ENCODE measurements at places on chromosomes 6 and 20.

DNA sequence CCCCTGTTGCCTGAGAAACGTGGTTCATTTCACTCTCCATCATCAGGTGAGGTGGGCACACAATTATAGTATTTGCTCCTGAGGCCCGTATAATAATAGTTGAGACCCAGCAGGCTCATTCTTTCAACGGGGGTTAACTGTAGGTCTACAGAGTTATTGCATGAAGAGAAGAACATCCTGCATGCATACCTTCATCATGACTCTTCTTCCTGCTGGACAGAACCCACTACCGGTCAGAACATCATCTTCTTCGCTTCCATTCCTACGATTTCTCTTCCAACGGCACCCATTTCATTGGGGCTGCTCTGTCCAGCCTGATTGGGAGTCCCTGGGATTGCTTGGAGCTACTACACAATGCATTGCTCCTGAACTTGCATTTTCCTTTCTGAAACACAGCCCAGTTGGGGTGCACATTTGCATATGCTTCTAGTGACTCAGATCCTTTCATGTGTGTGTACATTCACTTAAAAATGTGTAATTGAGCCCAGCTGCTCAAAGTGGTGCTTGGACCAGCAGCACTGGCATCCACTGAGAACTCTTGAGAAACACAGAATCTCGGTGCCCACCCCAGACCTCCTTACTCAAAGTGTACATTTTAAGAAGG, 57.4 kb downstream of the SLC24A3 start:
- no peak overlapping the region for H3K27ac ChIP-seq
- H3K4me3 ChIP-seq = no peak overlapping the region
- H3K4me1 ChIP-seq = peaks cover under 1% of the 10 kb centered on the region
- no peaks in the 10 kb centered on the region for H3K36me3 ChIP-seq

GRCh38 chr20:44761423-44761822, 15.8 kb downstream of the KCNK15 start:
- no peak overlapping the region for H3K4me3 ChIP-seq
- no peaks in the 10 kb centered on the region for H3K36me3 ChIP-seq
- no peak for DNase-seq
- H3K4me1 ChIP-seq = no peaks in the 10 kb centered on the region
- no peaks in the 10 kb centered on the region for H3K27me3 ChIP-seq
- H3K27ac ChIP-seq = no peak overlapping the region

GRCh38 chr6:91718198-91718597, 1131.3 kb upstream of the MAP3K7 start:
- H3K27me3 ChIP-seq = no peaks in the 10 kb centered on the region
- no peak for DNase-seq
- no peak overlapping the region for H3K4me3 ChIP-seq
- H3K4me1 ChIP-seq = no peaks in the 10 kb centered on the region

- DNase-seq = no peak
- H3K27ac ChIP-seq = no peak overlapping the region
- no peaks in the 10 kb centered on the region for H3K27me3 ChIP-seq
- peaks cover 31% of the 10 kb centered on the region for H3K4me1 ChIP-seq
Observed at GRCh38 chr20:62288535-62289105, 14.2 kb upstream of the ADRM1 start.

- no peak overlapping the region for H3K4me3 ChIP-seq
- H3K27me3 ChIP-seq = no peaks in the 10 kb centered on the region
- H3K27ac ChIP-seq = no peak overlapping the region
- H3K36me3 ChIP-seq = no peaks in the 10 kb centered on the region
Observed at GRCh38 chr6:107666084-107666980, 157.8 kb downstream of the SCML4 start.

DNA sequence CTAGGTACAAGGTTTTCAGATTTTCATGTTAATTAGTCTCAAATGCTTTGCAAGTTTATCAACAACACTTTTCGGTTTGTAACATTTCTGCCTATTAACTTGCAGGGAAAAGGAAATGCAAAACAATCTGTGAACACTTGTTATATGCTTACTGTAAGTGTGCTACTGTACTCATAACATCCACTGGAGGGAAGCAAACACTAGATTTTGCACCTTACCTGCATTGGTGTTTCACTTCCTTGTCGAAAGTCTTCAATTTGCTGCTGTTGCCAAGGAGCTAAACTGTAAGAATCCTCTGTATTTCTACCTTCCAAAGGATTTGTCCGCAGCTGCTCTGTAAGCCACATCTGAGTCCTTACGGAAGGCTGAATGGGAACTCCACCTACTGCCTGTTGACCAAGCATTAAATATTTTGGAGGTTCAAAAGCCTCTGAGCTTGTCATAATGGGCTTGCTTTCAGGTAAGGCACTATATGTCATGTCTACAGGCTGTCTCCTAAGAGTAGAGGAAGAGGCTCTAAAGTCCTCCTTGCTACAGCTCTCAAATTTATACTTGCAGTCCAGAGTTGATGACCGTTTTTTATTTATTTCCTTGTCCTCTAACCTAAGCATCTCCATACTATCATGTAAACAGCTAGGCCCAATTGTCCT, 17.3 kb downstream of the PLN start:
- H3K4me1 ChIP-seq = peaks cover 2% of the 10 kb centered on the region
- no peak for DNase-seq
- H3K36me3 ChIP-seq = no peaks in the 10 kb centered on the region
- H3K4me3 ChIP-seq = no peak overlapping the region

GRCh38 chr6:12051861-12052368, 39.8 kb downstream of the HIVEP1 start:
- H3K4me1 ChIP-seq = peaks cover 45% of the 10 kb centered on the region
- no peak for DNase-seq
- no peaks in the 10 kb centered on the region for H3K36me3 ChIP-seq
- H3K4me3 ChIP-seq = peak overlapping the region; percentile 29
- no peaks in the 10 kb centered on the region for H3K27me3 ChIP-seq

- no peak for DNase-seq
- no peaks in the 10 kb centered on the region for H3K27me3 ChIP-seq
- peak overlapping the region; percentile 45 for H3K27ac ChIP-seq
- H3K4me1 ChIP-seq = peaks cover 16% of the 10 kb centered on the region
- no peak overlapping the region for H3K4me3 ChIP-seq
Observed at GRCh38 chr6:149128489-149129145, 188.9 kb upstream of the TAB2 start.

DNA sequence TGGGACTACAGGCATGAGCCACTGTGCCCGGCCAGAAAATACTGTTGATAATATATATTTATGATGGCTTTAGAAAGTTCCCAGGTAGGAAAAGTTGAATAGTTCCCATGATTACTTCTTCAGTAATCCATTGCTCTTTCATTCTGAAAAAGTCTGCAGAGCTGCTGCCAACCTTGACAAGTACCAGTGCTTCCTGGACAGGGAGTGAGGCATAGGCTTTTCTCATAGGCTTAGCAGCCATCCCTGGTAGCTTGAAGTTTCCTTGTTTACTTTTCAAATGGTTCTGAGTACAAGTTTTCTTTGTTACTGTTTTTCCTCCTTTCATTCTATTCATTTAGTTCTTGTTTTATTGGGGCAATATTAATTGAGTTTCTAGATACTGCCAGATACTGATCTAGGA, 7.8 kb downstream of the RWDD1 start:
- DNase-seq = no peak
- H3K4me3 ChIP-seq = no peak overlapping the region
- peaks cover 30% of the 10 kb centered on the region for H3K4me1 ChIP-seq
- H3K36me3 ChIP-seq = peaks cover 21% of the 10 kb centered on the region
- no peaks in the 10 kb centered on the region for H3K27me3 ChIP-seq

DNA sequence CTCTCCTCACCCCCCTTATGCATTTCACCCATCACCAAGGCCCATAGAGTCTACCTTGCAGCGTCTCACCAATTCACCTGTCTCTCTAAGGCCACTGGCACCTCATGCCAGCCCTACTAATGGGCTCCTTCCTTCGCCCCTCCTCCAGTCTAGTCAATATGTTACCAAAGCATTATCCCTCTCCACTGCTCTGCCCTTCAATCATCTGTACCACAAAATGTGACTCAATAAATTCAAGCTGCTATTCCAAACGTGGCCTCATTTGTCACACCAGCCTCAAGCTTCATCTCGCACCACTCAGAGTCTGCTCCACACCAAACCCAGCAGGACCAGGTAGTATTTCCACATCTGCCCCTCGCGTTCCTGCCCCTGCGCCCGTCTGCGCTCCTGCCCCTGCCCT, 21.8 kb upstream of the RPS6KA2 start:
- H3K4me1 ChIP-seq = no peaks in the 10 kb centered on the region
- H3K4me3 ChIP-seq = no peak overlapping the region
- no peaks in the 10 kb centered on the region for H3K36me3 ChIP-seq
- H3K27me3 ChIP-seq = no peaks in the 10 kb centered on the region
- no peak overlapping the region for H3K27ac ChIP-seq

- no peak for DNase-seq
- no peak overlapping the region for H3K27ac ChIP-seq
- H3K36me3 ChIP-seq = no peaks in the 10 kb centered on the region
Observed at GRCh38 chr6:112253498-112253840, 898 bp downstream of the LAMA4 start.

DNA sequence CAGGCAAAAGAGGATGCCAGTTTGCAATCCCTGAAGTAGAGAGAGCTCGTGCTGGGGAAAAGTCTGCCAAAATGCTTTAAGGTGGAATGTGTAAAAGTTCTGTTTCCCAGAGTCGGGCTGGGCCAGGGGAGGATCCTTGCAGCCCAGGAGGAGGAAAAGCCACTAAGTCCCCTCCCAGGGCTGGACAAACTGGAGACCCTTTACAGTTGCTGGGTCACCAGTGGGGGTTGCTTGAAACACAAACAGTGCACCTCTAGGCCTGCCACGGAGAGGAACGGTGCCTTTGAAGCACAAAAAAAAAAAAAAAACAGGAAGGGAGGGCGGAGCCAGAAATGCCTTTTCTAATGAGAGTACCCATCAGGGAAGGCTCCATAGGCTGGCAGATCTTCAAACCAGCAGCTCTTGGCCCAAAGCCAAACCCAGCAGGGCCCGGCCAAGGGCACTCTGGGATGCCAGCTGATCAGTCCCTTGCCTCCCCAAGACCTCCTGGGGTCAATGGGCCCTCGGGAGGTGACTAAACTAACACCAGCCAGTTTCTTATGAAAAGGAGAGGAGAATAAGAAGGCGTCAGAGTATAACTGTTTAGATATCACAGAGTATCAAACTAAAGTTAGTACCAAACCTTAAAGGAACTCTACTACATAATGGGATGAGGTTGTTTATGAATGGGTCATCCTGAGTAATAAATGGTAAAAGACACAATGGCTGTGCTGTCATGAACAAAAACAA, 23.7 kb downstream of the HLA-A start:
- peak overlapping the region; percentile 91 for H3K27ac ChIP-seq
- H3K4me1 ChIP-seq = peaks cover 23% of the 10 kb centered on the region
- H3K4me3 ChIP-seq = peak overlapping the region; percentile 42
- DNase-seq = peak; percentile 91

DNA sequence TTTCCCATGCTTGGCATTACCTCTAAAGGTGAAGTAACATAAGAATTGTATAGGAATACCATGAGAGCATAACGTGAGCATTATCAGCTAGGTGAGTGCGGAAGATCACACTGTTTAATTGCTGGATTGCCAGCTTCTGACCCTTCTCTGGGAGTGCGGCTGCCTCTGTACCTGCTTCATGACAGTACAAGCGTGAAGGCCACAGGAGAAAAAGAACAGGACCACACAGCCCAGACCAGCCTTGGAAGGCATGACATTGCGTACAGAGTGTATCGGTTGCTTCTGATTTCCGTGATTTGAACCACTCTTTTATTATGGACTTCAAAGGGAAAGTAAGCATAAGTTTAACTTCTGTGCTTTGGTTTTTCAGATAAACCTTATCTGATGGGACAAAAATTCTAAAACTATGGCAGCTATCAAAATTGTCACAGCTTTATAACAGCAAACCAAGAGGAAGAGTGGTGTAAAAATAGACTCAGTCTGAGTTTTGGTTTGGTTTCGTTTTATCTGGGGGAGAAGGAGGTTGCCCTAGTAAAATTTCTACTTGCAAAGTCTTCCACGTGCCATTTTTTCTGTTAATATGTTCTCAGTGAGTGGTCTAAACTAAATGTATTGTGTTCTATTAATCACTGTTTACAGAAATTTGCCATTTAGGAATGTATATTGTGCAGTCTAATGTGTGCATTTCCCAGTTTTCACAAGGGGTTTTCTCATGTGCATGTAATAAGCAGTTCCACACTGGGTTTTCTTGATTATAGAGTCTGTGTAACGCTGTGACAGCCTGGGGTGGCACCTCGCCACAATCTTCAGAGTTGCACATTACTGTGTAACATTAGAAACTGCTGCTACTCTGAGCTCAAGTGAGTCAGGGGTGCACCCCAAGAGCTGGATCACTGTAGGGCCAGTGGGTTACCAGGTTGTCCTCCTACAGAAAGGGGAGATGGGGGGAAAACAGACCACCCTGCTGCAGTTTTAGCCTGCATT, 97.3 kb downstream of the RPP40 start:
- no peaks in the 10 kb centered on the region for H3K36me3 ChIP-seq
- H3K27me3 ChIP-seq = no peaks in the 10 kb centered on the region
- H3K4me1 ChIP-seq = peaks cover 32% of the 10 kb centered on the region
- H3K27ac ChIP-seq = no peak overlapping the region
- no peak overlapping the region for H3K4me3 ChIP-seq

DNA sequence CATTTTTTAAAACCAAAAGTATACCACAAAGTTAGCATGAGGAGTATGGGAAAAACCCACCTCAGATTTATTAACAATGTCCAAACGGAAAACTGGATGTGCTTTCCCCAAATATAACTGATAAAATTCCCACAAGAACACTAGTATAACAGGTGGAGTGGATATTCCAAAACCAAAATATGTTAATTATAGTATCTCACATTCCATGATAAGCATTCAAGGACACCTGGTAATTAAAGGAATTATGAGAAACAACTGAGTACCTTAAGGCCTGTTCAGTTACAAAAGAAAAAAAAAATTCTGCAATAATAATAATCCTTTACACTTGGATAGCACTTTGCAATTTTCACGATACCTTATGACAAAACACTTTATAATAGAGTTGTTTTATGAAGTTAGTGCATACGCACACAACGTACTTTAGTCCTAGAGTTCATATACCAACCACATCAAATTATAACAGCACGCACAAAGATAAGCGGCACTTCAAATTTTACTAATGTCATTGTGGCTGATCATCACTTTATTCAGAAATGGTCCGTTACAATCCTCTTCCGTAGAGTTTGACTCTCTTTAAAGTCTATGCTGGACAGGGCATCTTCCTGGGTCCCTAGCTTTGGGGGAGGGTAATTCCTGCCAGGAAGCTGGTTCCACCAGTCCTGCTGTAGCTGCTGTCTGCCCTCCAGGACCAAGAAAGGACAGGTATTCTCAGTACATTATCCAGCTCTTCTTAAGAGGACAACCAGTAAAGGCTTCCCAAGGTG, 1.7 kb downstream of the CDK19 start:
- peak overlapping the region; percentile 72 for H3K4me3 ChIP-seq
- H3K4me1 ChIP-seq = peaks cover 15% of the 10 kb centered on the region
- H3K27ac ChIP-seq = no peak overlapping the region
- no peaks in the 10 kb centered on the region for H3K36me3 ChIP-seq
- no peak for DNase-seq

GRCh38 chr6:98880486-98880885, 46.1 kb downstream of the POU3F2 start:
- H3K27ac ChIP-seq = no peak overlapping the region
- H3K27me3 ChIP-seq = no peaks in the 10 kb centered on the region
- H3K4me1 ChIP-seq = no peaks in the 10 kb centered on the region
- H3K36me3 ChIP-seq = peaks cover 53% of the 10 kb centered on the region

GRCh38 chr20:13741879-13742278, 42.8 kb downstream of the ESF1 start:
- no peaks in the 10 kb centered on the region for H3K4me1 ChIP-seq
- no peak for DNase-seq
- H3K27ac ChIP-seq = no peak overlapping the region
- no peaks in the 10 kb centered on the region for H3K27me3 ChIP-seq
- no peaks in the 10 kb centered on the region for H3K36me3 ChIP-seq
- no peak overlapping the region for H3K4me3 ChIP-seq
